ENCODE measurements at places on chromosomes 3 and 15.

DNA sequence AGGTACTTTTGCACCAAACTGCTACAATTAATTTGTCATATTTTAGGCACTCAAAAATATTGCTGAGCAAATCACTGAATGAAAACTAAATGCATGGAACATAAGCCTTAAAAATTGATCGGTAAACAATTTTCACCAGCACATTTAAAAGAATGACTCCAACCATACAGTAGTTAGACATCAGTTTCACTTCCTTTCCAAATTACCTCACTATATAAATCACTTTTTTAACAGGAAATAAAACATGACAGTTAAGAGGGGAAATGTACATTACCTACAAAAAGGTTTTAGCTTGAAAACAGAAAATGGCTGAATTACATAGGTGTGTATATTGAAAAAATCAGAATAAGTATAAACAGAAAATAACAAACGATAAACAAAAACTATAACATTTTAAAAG is 108.4 kb downstream of the SERPINI1 start:
- no peak for DNase-seq

DNA sequence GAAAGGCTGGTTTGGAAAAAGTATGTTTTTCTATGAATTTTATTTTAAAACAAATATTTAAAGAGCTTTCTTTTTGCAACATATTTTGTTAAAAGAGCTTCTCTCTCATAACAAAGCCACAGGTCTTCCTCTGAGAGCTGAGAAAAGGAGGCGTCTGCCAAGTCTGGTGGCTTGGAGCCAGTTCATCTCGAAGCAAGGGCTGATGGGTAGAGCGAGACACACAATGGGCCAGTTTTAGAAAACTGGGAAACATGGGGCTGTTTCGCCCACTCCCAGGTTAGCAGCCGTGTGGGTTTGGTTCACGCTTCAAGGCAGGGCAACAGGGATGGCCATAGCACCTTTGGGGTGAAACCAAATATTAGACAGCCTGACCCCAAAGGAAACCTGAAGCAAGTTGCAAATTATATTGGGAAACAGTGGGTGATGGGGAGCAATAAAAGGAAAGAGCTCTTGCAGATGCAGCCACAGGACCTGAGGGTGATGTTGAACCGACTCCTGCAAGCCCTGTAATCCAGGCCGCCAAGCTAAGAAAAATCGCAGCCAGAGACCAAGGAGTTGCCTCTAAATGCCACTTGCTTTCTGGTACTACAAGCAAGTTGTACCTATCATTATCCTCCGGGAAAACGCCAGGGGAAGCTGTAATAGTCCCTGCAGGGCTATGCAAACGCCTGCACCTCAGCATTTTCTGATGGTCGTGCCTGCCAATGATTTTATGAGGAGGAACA is 88.4 kb upstream of the GALNT15 start:
- DNase-seq, result no peak

DNA sequence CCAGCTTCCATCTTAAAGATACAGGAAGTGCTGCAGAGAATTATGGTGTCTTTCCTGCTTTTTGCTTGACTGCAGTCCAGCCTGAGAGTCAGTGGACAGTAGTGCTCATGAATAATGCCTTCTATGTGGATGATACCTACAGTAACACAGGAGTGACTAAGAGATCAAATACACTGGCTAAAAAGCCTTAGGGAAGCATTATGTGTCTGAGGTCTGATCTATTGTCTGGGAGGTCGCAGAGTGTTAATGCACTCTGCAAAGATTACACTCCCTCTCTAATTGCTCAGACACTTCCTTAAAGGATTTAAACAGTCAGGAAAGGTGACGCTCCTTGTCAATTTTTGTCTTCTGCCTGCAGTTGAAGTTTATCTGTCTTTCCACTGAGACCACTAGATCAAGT is 183.6 kb downstream of the MCTP2 start:
- DNase-seq, result no peak

- DNase-seq, result no peak
Measured at GRCh38 chr3:124861041-124861440, 26.1 kb downstream of the ITGB5 start.

DNA sequence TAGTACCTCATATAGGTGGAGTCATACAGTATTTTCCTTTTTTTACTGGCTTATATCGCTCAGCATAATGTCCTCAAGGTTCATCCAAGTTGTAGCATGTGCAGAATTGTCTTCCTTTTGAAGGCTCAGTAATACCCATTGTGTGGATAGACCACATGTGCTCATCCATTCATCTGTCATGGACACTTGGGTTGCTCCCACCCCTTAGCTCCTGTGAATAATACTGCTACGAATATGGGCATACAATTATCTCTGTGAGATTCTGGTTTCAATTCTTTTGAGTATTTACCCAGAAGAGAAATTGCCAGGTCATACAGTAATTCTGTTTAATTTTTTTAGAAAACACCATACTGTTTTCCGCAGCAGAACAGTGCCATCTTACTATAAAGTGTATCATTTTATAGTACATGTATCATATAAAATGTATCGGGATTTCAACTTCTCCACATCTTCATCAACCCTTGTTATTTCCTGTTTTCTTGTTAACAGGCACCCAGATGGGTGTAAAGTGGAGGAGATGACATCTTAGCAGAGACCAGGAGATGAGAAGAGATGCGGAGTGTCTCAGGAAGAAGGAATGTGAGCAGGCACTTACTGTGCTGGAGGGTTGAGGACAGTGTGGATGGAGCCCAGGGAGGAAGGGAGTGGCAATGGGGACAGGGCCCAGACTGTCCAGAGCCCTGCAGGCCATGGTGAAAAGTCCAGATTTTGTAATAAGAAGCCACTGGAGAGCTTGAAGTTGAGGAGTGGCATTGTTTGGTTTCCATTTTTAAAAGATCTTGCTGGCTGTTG is 27.0 kb upstream of the PRR23E start:
- no peak for DNase-seq

GRCh38 chr3:40653001-40653400 is 128.2 kb downstream of the ZNF621 start:
- DNase-seq, result no peak

DNA sequence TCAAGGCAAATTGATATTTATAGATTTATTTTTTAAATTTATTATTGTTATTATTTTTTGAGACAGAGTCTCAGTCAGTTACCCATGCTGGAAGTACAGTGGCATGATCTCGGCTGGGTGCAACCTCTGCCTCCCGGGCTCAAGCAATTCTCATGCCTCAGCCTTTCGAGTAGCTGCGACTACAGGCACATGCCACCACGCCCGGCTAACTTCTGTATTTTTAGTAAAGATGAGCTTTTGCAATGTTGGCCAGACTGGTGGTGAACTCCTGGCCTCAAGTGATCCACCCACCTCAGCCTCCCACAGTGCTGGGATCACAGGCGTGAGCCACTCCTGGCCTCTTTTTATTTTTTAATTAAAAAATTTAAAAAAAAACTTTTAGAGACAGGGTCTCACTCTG is 19.0 kb downstream of the SPG21 start:
- DNase-seq, result no peak

GRCh38 chr3:161137260-161137659 is 32.1 kb upstream of the B3GALNT1 start:
- no peak for DNase-seq

DNA sequence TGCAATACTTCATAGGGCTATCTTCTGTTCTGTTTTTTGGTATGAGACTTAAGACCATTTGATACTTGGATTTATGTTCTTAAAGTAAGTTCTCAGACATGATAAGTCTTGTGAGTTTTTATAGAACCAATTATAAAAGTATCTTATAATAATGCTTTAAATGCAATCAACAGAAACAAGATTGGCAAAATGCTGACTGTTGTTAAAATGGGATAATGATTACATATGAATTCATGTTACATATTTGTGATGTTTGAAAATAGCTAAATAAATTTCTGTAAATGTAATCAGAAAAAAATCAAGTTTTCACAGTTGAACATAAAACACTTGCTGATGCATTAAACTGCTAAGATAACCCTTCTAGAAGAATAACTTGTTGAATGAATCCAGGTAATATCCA is 148.3 kb downstream of the PLCH1 start:
- DNase-seq, result no peak

DNA sequence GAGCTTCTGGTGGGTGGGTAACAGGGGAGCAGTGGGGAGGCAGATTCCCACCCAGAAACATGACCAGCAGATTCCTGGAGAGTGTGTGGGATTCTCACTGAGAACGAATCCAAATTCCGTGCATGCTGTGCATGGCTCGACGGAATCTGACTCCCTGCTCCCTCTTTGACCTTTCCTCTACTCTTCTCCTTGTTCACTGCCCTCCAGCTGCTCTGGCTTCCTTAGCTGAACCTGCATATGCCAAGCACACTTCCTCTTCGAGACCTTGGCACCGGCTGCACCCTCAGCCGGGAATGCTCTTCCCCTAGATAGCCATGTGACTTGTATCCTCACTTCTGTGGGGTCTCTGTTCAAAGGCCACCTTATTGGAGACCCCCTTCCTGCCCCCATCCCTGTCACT is 6.3 kb downstream of the INSYN1 start:
- no peak for DNase-seq

- DNase-seq, result no peak
Measured at GRCh38 chr15:98381446-98381845, 266.9 kb upstream of the IGF1R start.

- no peak for DNase-seq
Measured at GRCh38 chr3:114207768-114208167, 28.9 kb upstream of the DRD3 start.

DNA sequence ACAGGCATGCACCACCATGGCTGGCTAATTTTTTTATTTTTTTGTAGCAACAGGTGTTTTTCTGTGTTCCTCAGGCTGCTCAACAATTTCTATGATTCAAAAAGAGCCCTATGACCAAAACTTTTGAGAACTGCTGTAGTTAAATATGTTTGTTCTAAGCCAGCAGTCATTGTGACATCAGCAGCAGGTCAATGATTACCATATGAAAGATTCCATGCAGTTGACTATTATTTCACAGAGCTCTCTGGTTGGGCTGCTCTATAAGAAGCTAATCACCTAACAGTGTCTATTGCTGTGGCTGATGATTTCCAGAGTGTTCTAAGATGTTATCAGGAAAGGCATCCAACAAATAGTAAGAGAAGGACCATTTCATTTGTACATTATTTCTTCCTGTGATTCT is at the start of gene CCDC54:
Gene CCDC54, plus strand, starts transcription at position 289 of the 400 bp plus-strand sequence. CDS start 149 bp downstream, outside the sequence.
- no peak for DNase-seq

- DNase-seq, result no peak
Measured at GRCh38 chr3:54036543-54036942, 85.8 kb upstream of the CACNA2D3 start.

DNA sequence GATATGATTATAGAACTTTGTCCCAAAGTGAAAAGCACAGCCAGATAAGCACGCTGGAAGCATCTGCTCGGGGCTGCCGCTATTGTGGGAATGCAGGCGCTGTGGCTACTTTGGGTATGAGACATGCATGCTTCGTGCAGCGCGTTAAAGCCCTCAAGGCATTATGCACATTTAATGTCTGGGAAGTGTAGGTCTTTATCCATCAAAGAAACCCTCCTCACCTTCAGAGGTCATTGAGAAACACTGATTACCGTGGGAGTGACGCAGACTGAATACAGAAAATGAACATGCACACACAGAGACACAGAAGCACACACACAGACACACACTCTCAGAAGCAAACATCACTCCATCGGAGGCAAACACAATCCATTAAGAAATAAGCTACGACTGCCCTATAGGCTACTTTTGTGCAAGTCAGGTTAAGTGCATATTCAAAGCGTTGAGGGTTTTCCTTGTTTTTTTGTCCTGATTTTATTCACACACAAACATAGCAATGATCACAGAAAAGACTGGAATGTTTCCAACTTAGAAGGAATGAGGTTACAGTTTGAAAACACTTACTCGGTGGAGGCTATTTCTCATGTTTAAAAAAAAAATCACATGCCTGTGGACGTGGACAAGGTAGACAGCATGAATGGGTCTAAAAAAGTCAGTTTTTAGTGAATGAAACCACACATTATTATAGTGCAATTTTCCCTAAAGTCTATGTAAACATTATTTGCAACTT is 68.5 kb downstream of the PLCH1 start:
- DNase-seq, result no peak

GRCh38 chr15:48856942-48857341 is 21.0 kb upstream of the EID1 start:
- no peak for DNase-seq

DNA sequence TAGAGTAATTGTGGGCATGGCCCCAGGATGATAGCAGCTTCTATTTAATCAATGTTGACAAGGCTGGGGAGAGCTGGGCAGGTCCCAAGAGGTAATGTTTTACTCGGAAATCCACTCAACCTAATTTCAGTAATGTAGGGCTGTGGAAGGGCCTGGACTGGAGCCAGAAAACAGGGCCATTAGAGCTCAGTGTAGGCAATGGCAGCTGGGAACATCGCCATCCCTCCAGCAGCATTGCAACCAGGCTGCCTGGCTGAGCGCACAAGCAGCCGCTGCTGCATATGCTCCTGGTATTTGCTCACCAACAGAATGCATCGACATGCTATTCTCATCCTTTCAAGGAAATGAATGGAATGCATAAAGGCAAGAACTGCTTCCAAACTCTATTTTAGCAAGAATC is 90.0 kb downstream of the GAP43 start:
- no peak for DNase-seq

GRCh38 chr3:126346466-126346865 is 10.7 kb downstream of the KLF15 start:
- no peak for DNase-seq

DNA sequence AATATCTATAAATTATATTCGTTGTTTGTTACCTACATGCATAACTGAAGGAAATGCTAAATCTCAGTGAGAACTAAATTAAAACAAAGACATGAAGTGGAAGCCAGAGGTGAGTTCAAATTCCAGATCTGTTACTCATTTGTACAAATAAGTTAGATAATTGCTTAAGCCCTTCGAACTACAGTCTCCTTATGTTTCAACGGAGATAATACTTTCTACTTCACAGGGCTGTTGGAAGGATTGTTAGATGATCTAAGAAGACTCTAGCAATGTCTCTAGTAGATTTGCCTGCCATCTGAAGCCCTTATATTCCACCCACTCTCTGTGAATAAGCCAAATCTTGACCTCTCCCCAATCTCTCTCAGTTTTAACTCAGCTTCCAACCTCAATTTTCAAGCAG is 125.8 kb downstream of the P2RY1 start:
- DNase-seq, result no peak

- DNase-seq, result peak; percentile 44
Measured at GRCh38 chr3:50296721-50297383, 2.4 kb downstream of the HYAL3 start.

- DNase-seq, result no peak
Measured at GRCh38 chr3:72032441-72033135, 247.6 kb upstream of the PROK2 start.
